ENCODE measurements at places on chromosomes 7 and 10.
A peak's percentile ranks its signal among the peaks of the same experiment; 100 is the strongest.

DNA sequence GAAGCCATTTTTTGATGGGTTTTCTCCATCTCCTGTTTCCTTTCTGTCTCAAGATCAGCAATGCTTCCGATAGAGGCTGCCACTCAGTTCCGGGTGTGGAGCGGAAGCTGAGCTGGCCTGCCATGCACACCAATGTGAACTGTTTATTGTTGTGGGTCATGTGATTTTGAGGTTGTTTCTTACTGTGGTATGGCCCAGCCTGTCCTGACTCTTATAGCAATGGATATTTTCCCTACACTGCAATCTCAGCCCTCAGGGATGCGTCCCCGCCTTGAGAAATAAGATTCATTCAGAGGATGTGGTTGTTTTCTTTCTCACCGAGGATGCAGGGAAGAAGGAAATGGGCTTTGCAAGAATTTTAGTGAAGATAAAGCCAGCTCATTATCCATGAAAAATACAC, 134.7 kb downstream of the PFKFB3 start:
- DNase-seq = no peak

- DNase-seq = no peak
Measured at GRCh38 chr7:18407385-18407784, 88.2 kb upstream of the HDAC9 start.

- no peak for DNase-seq
Measured at GRCh38 chr7:4610768-4611467, 71.2 kb upstream of the FOXK1 start.

DNA sequence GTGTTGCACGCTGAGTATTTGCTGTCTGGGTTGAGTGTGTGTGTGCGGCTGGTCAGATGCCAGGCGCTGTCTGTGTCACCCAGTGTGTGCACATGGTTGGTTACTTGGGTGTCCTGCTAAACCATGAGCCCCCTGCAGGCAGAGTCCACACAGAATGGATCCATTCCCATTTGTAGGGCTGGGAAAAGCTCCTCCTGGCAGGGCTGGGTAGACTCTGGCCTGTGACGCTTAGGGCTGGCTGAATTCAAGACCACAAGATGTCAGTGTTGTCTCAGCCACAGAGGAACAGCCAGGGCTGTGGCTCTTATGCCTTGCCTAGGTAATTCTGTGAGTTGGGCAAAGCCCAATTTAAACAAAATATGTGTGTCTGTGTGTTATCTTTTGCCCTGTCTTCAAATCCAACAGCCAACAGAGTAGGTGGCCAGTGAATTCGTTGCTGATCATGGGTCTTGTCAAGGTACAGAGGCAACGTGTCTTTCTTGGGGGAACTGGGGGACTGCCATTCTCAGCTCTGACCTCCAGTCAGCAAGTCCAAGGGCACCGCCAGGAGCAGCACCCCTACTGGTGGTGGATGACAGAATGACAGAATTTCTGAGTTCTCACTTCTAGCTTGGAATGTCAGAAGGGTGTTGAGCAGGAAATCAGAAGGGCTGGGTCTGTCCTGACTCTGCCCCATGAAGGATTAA, 285.1 kb downstream of the CCSER2 start:
- no peak for DNase-seq

DNA sequence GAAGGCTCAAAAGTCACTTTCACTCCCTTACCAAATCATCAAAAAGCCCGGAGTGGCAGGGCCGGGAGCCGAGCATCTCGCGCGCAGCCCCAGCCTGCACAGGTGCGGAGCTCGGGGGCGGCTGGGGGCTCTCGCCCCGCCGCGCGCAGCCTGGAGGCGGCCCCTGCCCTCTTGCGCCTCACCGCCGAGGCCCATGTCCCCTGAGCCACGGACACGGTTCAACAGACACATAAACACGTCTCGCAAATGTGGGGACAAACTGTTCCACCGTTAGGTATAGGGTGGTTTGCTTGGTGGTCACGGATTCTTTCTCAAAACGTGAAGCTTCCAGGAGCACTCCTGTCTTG, 700 bp downstream of the GSAP start:
- DNase-seq = peak; percentile 21

- DNase-seq = no peak
Measured at GRCh38 chr10:118955951-118956801, 73.3 kb upstream of the NANOS1 start.

GRCh38 chr7:96686305-96686704, 23.3 kb downstream of the SEM1 start:
- DNase-seq = no peak

DNA sequence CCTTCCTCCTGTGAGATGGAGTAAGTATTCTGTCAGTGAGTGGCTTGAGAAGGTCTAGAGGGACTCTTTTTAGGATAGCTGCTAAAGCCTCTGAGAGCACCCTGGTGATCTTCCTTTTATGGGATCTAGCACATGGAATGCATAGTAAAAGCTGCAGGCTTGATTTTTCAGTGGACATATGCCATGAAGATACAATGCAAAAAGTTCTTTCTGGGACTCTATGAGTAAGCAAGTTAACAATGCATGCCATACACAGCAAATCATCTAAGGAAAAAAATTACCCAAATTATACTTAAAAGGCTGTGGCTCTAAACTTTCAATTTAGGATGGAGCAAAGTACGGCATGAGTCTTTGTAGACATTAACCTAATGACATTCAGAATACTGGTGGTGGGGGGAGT, 154.5 kb downstream of the SGMS1 start:
- no peak for DNase-seq

DNA sequence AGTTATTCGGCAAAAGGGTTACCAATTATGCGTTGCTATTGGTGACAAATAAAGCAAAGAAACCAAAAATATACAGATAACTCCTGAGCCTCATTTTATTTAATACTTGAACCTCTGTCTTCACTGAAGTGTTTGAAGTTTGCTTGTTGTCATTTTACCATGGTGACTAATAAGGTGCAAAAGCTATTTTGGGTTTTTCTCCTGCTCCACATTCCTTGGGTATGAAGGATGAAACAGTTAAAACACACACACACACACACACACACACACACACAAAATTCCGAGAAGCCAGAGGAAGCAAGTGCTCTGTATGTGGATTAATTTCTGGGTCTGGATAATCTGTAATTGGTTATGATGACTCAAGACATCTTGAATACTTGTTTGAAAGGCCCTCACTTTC, 246.5 kb downstream of the COBL start:
- no peak for DNase-seq

DNA sequence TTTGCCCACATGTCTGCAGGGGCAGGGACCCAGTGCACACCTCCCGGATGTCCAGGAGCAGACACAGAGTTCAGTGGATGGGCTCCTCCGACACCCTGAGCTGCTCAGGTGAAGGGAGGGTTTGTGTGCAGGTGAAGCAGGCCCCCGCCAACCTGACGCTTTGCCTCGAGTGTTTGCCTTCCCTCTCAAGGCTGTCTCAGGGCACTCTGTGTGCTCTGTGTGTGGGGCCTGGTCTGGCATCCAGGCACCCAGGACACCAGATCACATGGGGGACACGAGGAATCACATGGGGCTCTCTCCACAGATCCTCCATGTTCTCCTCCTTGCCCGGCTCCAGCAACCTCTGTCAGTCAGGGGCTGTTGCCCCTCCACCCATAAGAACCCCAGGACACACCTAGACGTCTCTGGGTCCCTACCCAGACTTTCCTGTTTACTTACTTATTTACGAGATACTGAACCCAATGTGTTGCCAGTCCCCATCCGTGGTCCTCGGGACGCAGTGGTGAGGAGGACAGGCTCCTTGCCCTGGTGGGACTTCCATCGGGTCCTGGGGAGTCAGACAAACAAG, 99.5 kb downstream of the HTR5A start:
- no peak for DNase-seq

GRCh38 chr7:14013898-14014297, 24.4 kb upstream of the ETV1 start:
- DNase-seq = no peak

All from hypothalamus (tissue), 51 donors.